DMS79 (cell line): ENCODE measurements at places on chromosomes 6 and 20.

DNA sequence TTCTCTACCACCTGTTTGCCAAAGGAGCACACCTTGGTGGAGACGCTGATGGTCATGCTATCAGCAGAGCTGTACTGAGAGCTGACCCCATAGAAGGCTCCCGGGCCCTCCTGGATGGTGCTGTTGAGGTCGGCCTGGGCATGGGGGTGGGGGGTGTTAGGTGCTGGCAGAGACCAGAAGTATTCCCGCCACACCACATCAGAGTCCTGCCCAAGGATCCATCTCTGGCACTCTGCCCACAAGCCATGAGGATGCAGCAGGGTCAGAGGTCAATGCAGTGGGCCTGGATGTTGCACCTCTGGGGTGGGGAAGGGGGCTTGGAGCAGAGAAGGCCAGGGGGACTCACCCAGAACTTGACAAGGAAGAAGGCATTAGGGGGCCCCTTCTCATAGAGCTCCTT is 7.4 kb downstream of the RPL10A start:
- no peak for DNase-seq

DNA sequence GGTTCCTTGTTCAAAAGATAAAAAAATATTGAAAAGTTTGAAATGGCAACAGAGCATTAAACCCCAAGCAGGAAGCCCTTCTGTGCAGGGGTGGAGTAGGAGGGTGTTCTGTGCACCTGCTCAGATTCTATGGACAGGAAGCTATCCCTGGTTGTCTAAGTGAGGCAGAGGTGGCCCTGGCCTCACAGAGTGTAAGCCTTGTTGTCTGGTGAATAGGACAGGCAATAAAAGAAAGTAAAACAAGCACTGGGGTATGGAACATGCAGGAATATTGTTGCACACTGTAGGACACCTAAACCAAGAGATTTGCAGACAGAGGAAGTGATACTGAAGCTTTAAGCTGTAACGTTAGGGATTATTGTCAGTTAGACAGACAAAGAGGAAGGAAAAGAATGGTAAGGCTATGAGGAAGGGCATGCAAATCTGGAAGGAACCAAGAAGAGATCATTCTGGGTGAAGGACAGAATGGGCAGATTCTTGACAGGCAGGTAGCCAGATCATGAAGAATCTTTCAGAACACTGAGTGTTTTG is 66.8 kb downstream of the TBC1D7 start:
- no peak for DNase-seq

DNA sequence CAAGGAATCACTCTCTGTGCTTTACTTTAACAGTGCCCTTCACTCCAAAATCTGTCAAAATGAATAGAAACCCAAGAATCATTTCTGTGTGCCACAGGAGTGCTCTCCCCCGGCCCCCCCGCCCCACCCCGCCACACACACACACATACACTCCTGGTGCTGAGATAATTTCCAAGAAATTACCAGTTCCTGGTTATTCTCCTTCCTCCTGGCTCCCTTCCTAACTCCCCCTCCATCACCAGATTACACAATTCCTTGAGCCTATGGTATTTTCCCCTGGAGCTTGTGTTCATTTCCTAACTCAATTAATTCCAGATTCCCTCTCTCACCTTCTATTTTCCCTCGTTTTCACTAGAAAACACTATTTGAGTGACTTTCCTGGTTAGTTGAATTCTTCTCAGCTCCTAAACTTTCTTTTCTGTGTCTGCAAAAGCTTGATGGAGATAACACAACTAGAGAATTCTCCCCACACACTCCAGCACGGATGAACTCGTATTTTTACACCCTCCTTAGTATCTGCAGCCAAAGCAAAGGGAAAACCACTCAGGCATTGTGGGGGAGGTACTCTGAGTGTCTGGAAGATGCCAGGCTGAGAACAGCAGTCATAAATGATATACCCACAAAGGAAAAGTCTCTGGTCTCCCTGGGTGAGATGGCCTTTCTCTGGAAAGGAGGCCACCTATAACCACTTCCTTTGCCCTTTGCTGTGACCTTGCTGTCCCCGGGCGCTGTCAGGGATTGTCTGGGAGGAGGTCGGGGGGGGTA is 1.9 kb upstream of the SLC24A3 start:
- no peak for DNase-seq

DNA sequence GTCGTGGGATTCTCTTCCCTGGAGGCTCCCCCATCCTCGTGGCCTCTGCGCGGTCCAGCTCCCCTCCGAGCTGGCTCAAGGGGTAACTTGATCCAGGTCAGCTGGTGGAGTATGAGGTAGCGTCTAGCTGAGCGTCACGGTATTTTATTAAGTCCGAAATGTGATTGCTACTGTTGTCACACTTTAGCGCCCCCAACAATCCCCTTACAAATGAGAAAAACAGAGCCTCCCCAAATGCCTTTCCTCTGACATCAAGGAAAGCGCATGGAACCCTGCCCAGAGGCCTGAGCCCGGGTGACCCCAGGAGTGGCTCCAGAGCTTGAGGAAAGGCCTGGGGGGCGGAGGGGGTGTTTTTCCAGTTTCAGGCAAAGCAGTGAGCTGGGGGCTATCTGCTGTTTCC is 192.4 kb downstream of the ZMYND8 start:
- no peak for DNase-seq

GRCh38 chr20:31704225-31705119 is 18.2 kb downstream of the BCL2L1 start:
- DNase-seq: no peak

DNA sequence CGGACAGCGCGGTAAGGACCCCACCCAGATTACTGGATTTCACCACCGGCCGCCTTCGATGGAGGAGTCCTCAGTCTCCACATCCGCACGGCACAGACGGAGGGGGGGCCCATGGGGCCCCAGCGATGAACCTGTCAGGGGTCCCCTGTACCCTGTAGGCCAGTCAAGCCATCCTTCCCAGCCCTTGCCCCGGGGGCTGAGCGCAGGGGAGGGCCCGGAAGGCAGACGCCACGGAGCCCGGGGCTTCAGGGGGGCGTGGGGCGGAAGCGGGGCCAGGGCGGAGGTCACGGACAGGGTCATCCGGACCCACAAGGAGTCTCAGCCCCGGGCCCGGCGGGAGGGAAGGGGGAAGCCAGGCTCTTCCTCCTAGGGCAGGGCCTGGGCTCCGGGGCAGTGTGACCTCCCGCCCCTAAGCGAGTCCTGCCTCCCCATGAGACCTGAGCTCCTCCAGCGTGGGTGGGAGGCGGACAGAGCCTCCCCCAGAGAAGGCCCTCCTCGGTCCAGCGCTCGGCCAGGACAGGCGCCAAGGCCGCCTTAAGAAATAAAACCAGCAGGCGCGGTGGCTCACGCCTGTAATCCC is 22.8 kb downstream of the ZBTB46 start:
- no peak for DNase-seq

DNA sequence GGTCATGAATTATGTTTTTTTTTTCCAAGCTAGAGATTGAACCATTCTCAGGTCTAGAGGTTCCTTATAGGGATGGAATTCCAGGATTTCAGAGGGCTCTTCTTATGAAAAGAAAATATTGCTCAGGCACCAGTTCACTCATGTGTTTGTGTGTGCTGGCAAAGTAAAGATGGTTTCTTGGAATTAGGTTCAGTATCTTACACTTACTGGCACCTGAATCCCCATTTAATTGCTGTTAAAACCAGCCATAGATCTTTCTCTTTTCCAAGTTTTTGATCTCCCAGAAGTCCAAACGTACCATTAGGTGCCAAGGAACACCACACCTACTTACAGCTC is 508.4 kb downstream of the CDH26 start:
- DNase-seq: no peak

GRCh38 chr20:14726591-14726990 is 389.2 kb upstream of the FLRT3 start:
- DNase-seq: no peak

- no peak for DNase-seq
These were observed 124.0 kb upstream of the CARMIL1 start for GRCh38 chr6:25155211-25155610.

DNA sequence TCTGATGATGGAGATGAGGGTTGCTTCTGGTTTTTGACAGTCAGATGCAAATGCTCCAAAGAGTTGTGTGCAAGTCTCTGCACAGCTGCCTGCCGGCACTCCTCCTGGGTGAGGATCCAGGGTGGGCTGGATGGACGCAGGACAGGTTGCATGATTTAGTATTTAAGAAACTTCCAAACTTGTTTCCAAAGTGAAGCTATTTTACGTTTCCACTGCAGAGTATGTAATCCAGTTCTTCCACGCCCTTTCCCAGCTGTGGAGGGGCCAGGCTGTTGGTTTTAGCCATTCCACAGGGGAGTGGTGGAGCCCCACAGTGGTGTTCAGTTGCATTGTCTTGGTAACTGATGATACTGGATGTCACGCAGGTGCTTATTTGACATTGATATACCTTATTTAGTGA is 157.3 kb downstream of the THBS2 start:
- no peak for DNase-seq

GRCh38 chr6:167420858-167421766 is 96.2 kb downstream of the TTLL2 start:
- no peak for DNase-seq

DNA sequence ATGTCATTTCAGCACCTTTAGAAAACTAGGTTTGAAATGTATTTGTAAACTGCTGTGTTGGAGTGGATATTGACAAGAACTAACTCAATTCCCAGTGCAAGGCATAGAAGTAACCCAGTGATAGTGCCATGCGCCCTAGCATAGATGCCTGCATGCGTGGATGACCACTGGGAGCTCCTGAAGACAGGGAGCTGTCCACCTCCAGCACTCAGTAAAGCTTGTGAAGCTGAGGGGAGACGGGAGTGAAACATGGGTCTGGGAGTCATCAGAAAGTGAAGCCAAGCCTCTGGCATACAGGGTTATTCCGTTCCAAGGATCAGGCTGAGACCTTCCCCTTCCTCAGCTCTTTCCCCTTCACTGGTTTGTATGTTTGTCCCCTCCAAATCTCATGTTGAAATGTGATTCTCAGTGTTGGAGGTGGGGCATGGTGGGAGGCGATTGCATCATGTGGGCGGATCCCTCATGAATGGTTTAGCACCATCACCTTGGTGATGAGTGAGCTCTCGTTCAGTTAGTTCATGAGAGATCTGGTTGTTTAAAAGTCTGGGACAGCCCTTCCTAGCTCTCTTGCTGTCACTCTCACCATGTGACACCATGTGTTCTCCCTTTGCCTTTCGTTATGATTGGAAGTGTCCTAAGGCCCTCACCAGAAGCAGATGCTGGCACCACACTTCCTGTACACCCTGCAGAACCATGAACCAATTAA is 146.5 kb upstream of the FERMT1 start:
- DNase-seq: no peak

- DNase-seq: no peak
These were observed 3.5 kb downstream of the TDP2 start for GRCh38 chr6:24663189-24663588.

GRCh38 chr6:134714113-134714512 is 235.8 kb downstream of the ALDH8A1 start:
- peak; percentile 35 for DNase-seq

DNA sequence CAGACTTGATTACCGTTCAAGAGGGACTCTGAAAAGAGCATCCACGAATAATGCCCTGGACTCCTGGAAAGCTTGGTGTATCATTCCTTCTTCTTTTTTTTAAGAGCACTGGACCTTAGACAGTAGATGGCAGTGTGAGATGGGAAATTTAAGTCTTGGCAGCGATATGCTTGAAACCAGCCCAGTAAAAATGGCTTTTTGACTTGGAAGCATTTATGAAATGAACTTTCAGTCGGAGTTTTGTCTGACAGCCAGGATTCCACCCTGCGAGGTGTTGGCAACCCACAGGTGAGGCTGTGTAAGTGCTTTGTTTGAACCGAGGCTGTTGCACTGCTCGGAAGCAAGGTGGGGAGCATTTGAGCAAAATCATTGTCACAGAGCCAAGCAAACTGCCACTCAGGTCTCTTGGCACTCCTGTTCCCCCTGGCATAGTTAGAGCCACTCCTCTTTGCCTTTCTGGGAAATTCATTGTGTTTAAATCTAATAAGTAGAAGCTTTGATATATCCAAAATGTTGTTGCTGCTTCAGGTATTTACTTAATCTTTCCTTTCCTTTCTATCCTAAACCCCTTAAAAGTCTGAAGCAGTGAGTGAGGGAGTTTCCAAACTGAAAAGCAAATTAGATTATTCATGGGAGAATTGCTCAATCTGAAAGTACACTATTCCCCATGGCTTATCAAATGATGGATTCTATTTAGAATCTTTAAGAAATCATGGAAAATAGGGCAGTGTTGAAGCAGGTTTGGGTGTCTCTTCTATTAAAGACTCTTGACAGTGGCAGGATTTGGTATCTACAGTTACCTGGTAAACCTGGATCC is 272.8 kb upstream of the SLC35B3 start:
- DNase-seq: peak; percentile 49

DNA sequence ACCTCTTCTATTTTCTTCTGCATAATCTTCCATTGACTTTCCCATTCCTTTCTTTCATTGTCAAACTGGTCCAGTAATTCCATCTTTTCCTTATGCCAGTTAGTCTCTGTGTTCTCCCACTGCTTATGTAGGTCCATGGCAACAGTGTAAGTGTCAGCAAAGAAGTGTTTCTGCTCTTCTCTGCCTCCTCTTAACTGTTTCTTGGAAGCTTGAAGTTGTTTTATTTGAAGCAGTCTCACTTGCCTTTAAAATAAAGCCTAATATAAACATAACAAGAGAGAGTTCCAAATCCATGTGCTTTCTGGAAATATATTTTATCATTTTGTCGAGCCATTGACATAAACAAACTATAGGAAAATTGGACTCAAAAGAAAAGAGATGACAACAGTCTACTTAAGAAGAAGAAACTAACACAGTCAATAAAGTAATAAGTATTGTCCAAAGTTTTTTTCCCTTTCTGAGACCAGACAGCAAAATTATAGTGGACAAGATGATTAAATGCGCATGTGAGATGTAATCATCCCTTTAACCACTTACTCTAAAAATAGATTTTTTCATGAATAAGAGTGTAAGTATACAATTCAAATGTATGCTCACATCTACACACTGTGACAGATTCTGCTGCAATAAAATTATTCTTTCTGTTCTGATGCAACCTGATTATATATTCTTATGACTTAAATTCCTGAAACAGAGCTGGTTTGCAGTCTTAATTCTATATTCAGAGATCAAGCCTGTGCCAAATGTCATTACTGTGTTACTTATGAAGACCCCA is 5.2 kb downstream of the KIAA0408 start:
- no peak for DNase-seq

- peak; percentile 23 for DNase-seq
These were observed 65.8 kb upstream of the RPS6KA2 start for GRCh38 chr6:166692723-166693302.

DNA sequence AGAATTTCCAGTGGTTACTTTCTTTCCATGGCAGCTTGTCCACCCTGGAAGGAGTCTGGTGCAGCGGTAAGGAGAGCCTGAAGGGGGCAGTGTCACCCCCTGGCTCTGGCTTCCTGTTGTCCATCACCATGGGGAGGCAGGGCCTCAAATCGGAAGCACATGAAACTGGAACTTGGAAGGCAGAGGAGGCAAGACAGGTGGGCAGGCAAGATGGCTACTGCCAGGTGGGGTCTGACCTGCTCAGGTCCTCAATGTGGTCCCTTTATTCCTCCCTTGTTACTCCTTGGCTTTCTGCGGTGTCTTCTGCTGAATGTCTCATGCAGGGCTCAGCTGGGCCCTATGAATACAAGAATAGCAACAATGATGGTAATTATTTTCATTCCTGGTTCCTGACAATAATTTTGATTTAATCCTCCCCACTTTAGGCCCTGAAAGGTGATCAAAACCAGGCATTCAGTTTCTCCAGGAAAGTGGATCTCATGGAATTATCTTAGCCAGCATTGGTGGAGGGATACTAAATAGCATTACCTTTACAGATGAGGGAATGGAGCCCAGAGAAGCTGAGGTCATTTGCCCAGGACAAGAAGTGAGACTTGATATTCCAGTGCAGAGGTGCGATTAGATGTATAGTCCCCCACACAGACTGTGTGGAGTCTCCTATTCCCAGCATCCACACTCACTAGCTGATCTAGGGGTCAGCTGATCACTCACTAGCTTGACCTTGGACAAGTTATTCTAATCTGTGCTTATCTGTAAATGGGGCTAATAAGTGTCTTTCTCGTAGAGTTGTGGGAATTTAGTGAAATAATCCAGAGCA is 17.6 kb upstream of the SNAI1 start:
- DNase-seq: no peak
